ENCODE measurements at places on chromosomes 6 and 20. TPM values are rescaled to one million over a fixed set of nuclear protein-coding genes. Genes with fewer than 3 reads are reported as not detected.

SLC44A4 gene
- 28.4 TPM for total RNA-seq

FAM184A gene
- total RNA-seq = 5.0 TPM

SIRPB1 gene
- total RNA-seq = 1.8 TPM

RAD21L1 gene
- total RNA-seq = not detected

LY6G6F gene
- not detected for total RNA-seq

ENPP4 gene
- 16.8 TPM for total RNA-seq

CEBPB gene
- 20.6 TPM for total RNA-seq

MAP3K5 gene
- 8.3 TPM for total RNA-seq

AARS2 gene
- total RNA-seq = 21.3 TPM

CD24 gene
- 592 TPM for total RNA-seq

Measured in metanephros (tissue), 2 donors.